ENCODE measurements at places on chromosomes 5 and 9. TPM values are rescaled to one million over a fixed set of nuclear protein-coding genes. Genes with fewer than 3 reads are reported as not detected.

GRCh38 chr5:172768573-172769341, 2.2 kb downstream of the DUSP1 start:
- no peaks in the 10 kb centered on the region for H3K36me3 ChIP-seq
- no peak overlapping the region for H3K27ac ChIP-seq
- H3K27me3 ChIP-seq: peaks cover 39% of the 10 kb centered on the region
- H3K4me3 ChIP-seq: no peak overlapping the region
- DNase-seq: no peak
- H3K4me1 ChIP-seq: peaks cover 9% of the 10 kb centered on the region

DNA sequence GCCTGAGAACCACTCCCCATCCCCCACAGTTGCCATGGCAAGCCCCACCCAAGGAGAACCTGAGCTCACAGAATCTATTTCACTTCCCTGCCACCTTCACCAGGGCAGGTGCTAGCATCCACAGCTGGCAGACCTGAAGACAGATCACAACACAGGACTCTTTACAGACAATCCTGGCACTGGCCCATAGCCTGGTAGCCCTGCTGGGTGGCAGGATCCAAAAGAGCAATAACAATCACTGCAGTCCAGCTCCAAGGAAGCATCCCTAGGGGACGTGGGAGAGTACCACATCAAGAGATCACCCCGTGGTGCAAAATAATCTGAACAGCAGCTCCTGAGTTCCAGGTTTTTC, 463.2 kb upstream of the PIK3R1 start:
- H3K27me3 ChIP-seq: no peaks in the 10 kb centered on the region
- H3K4me1 ChIP-seq: peaks cover 20% of the 10 kb centered on the region
- H3K36me3 ChIP-seq: peaks cover 6% of the 10 kb centered on the region
- no peak overlapping the region for H3K27ac ChIP-seq
- no peak overlapping the region for H3K4me3 ChIP-seq

DNA sequence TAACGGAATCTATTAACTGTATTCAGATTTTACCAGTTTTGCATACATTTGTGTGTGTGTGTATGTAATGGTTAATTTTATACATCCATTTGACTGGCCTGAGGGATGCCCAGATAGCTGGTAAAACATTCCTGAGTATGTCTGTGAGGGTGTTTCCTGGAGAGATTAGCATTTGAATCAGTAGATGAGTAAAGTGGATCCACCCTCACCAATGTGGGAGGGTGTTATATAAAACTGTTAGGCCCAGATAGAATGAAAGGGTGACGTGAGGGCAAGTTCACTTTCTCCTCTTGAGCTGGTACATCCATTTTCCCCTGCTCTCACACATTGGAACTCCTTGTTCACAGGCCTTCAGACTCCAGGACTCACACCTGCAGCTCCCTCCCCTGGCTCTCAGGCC, 88.7 kb downstream of the EMB start:
- no peaks in the 10 kb centered on the region for H3K4me1 ChIP-seq
- no peak for DNase-seq
- H3K27ac ChIP-seq: no peak overlapping the region
- no peaks in the 10 kb centered on the region for H3K27me3 ChIP-seq
- no peak overlapping the region for H3K4me3 ChIP-seq

GRCh38 chr5:133203317-133204305, 151.8 kb downstream of the HSPA4 start:
- DNase-seq: no peak
- H3K27ac ChIP-seq: no peak overlapping the region
- H3K27me3 ChIP-seq: no peaks in the 10 kb centered on the region
- H3K36me3 ChIP-seq: no peaks in the 10 kb centered on the region
- H3K4me3 ChIP-seq: no peak overlapping the region
- no peaks in the 10 kb centered on the region for H3K4me1 ChIP-seq

DNA sequence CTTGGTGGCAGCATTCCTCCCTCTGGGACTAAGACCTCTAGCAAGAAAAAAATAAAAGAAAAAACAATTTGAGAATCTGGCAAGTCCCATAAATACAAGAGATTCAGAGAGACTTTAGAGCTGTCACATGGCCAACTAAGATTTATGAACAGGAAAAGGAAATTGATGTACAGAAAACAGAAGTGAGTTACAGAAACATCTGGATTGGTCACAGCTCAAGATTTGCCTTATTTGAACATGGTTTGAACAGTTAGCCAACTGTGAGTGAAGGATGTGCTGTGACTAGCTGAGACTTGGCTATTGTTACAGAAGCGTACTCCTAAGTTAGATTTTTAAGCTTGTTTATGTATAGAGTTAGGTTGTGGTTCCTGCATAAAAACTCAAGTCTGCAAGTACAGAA, 340.2 kb downstream of the SLCO4C1 start:
- H3K36me3 ChIP-seq: no peaks in the 10 kb centered on the region
- no peaks in the 10 kb centered on the region for H3K4me1 ChIP-seq
- no peaks in the 10 kb centered on the region for H3K27me3 ChIP-seq
- no peak for DNase-seq
- H3K4me3 ChIP-seq: no peak overlapping the region
- H3K27ac ChIP-seq: no peak overlapping the region

DNA sequence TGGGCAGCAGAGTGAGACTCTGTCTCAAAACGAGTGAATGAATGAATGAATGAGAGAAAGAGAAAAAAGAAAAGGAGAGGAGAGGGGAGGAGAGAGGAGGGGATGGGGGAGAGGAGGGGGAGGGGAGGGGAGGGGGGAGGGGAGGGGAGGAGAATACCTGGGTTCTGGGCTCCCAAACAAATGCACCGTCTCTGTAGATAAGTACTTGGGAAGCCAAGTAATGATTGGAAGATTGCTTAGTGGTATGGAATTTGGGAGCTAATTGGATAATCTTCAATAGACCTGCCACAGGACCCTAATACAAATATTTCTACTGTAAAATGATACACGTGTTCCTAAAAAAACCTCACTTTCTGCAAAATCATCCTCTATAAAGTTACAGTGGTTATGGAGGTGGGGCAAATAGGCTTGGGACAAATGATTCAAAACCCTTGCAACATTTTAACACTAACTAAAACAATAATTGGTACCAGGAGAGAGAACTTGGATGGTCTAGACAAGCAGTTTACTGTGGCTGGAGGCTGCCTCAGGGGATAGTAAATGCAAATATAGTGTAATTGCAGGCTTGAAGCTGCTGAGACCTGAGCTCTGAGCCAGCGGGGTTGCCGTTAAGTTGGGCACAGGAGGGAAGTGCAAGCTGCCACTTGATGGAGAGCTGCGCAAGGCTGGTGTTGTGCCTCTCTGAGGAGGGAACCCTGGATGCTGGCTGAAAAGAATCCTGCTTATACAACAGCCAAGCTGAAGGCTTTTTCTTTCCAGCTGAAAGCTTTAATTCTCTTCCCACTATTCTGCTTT, 3.5 kb downstream of the HEMGN start:
- no peaks in the 10 kb centered on the region for H3K36me3 ChIP-seq
- H3K27ac ChIP-seq: no peak overlapping the region
- H3K27me3 ChIP-seq: peaks cover 100% of the 10 kb centered on the region
- no peaks in the 10 kb centered on the region for H3K4me1 ChIP-seq
- DNase-seq: peak; percentile 13
- no peak overlapping the region for H3K4me3 ChIP-seq

- no peaks in the 10 kb centered on the region for H3K36me3 ChIP-seq
- no peaks in the 10 kb centered on the region for H3K27me3 ChIP-seq
- peaks cover 8% of the 10 kb centered on the region for H3K4me1 ChIP-seq
- no peak overlapping the region for H3K27ac ChIP-seq
Measured at GRCh38 chr5:35312267-35312666, 82.0 kb upstream of the PRLR start.

GRCh38 chr9:120438836-120439546, 141.0 kb downstream of the CDK5RAP2 start:
- H3K27ac ChIP-seq: no peak overlapping the region
- no peaks in the 10 kb centered on the region for H3K4me1 ChIP-seq
- H3K36me3 ChIP-seq: no peaks in the 10 kb centered on the region
- DNase-seq: peak; percentile 45
- H3K4me3 ChIP-seq: no peak overlapping the region
- H3K27me3 ChIP-seq: no peaks in the 10 kb centered on the region

DNA sequence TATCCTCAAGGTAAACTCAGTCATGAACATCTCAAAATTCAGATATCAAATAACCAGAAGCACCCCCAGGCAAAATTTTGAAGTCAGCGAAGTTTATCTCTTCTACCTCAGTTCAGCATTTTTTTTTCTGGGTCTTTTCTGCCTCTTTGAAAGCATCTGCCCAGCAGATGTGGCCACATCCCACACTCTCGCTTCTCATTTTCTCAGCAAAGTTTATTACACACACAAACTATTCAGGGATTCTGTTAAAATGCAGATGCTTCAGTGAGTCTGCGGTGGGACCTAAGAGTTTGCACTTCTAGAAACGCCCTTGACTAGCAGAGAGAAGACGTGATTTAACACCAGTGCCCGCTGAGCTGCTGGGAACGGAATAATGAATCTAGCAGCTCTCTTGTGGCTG, 19.3 kb downstream of the RASEF start:
- DNase-seq: no peak
- H3K36me3 ChIP-seq: no peaks in the 10 kb centered on the region
- H3K27ac ChIP-seq: no peak overlapping the region
- H3K27me3 ChIP-seq: no peaks in the 10 kb centered on the region

DNA sequence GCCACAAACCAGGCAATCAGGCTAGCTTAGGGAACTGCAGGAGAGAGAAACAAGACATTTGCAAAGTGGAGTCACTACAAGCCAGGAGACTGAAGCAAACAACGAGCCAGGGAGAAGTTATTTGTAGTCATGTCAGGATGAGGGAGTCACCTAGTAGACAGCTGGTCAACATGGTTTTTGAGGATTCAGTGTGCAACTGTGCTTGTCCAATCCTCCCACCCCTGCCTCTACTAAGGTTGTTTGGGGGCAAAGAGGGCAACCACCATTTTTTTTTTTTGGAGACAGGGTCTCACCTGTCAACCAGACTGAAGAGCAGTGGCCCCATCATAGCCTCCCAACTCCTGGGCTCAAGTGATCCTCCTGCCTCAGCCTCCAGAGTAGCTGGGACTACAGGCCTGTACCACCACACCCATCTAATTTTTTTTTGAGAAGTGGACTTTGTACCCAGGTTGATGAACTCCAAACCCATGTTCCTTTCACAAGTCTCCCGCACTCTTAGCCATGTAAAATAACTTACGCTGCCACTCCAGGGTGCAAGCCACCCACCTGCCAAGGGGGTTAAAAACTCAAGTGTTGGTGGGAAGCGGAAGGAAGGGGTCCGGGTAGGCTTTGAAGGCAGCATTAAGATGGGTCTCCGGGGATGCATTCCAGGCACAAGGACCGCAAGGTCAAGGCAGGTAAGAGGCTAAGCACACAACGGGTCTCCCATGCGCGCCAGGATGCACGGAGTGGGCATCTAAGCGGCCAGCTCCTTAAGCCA, 995 bp downstream of the RPL35 start:
- H3K4me1 ChIP-seq: peaks cover 14% of the 10 kb centered on the region
- H3K36me3 ChIP-seq: no peaks in the 10 kb centered on the region
- H3K27ac ChIP-seq: no peak overlapping the region

DNA sequence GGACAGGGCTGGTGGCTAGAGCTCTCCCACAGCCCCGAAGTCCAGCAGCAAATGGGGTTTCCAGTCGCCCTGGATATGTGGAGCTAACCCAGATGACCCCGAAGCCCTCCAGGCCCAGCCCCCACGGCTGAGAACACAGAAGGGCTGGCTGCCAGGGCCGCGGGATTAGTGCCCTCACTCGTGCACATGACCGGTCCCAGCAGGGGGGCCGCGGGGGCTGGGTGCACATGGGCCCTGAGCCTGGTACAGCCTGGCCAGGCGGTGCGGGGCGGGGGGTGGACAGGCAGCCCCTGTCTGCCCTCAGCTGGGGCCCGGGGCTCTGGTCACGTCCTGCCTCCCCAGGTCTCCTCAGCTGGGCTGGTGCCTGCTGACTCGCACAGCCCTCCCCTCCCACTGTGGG, 5.9 kb downstream of the SSNA1 start:
- peaks cover 2% of the 10 kb centered on the region for H3K4me1 ChIP-seq
- no peak overlapping the region for H3K27ac ChIP-seq
- no peaks in the 10 kb centered on the region for H3K36me3 ChIP-seq
- DNase-seq: peak; percentile 42
- H3K27me3 ChIP-seq: peaks cover 1% of the 10 kb centered on the region

TAF11L12 gene
- not detected for total RNA-seq

DAB2IP gene
- 24.3 TPM for total RNA-seq

FOXD4 gene
- not detected for total RNA-seq

CORO2A gene
- total RNA-seq: 2.4 TPM

ACER2 gene
- total RNA-seq: 5.6 TPM

SHC3 gene
- 0.64 TPM for total RNA-seq

SEC24A gene
- 12.7 TPM for total RNA-seq

Measured in neural progenitor cell (in vitro differentiated cells).